ENCODE measurements at places on chromosomes 12 and 14. TPM values are rescaled to one million over a fixed set of nuclear protein-coding genes. Genes with fewer than 3 reads are reported as not detected.

DNA sequence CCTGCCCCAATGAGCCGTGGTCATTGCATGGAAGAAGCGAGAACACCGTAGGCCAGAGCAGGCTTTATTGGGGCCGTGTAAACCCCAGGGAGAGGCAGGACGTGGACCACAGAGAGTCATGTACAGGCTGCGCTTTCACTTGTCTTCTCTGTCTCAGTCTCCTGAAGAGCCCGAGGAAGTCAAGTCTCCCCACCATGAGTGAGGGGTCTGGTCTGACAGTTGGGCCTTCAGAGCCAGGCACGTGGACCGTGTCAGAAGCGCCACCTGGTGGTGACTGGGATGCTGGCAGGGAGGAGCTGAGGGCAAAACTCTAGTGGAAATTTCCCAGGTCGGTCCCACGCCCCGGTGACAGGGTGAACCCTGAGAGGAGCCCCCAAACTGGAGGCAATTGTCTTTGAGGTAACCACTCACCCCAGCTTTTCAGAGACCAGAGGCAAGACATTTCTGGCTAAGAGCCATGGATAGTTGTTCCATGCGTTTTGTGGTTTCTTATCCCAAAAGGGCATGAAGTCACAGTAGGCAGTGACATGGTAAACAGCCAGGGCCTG lies 17.4 kb downstream of the RPS6KL1 start:
- DNase-seq = peak; percentile 70

DNA sequence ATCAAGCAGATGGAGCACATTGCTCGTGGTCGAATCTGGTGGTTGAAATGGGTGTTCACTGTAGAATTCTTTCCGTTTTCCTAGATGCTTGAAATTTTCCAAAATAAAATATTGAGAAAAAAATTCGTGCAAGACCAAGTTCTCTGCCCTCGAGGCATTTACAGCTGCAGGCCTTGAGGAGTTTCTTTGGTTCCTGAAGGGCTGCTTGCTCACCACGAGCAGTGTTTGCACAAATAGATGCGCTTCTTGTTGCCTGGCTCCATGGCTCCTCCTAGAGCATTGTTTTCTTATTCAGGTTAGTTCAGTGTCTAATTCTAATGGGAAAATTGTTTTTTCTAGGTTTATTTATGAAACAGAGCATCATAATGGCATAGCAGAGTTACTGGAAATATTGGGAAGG lies 74.5 kb upstream of the DYNC1H1 start:
- DNase-seq = peak; percentile 29

Gene SLC5A8
- total RNA-seq = not detected

DNA sequence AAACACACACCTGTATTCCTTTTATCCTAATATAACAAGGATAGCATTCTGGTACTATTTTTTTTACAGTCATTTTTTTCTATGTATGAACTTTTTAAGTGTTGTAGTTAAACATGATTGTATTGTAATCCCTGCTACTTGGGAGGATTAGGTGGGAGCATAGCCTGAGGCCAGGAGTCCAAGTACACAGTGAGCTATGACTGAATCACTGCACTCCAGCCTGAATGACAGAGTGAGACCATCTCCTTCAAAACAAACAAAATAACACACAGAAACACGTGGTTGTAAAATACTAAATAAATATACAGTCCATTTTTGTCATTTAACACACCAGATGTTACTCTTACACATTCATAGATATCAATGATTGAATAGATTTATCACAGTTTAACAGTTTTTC lies 56.9 kb downstream of the MAP4K5 start:
- DNase-seq = peak; percentile 32
